ENCODE measurements at places on chromosomes 3 and 15.

- no peak for DNase-seq
Observed at GRCh38 chr3:42720126-42720525, 17.5 kb upstream of the HHATL start.

- no peak for DNase-seq
Observed at GRCh38 chr3:17954801-17955200, 212.4 kb upstream of the TBC1D5 start.

- no peak for DNase-seq
Observed at GRCh38 chr3:196699749-196700148, 12.3 kb downstream of the CEP19 start.

- DNase-seq: peak; percentile 15
Observed at GRCh38 chr15:65212097-65212496, 824 bp upstream of the CILP start.
